DMS79 treated with DMSO at 0.1 percent for 48 hours (cell line): ENCODE measurements at places on chromosomes 2 and 18.
A peak's percentile ranks its signal among the peaks of the same experiment; 100 is the strongest.

- DNase-seq: no peak
Observed at GRCh38 chr2:221883976-221884375, 311.9 kb upstream of the EPHA4 start.

DNA sequence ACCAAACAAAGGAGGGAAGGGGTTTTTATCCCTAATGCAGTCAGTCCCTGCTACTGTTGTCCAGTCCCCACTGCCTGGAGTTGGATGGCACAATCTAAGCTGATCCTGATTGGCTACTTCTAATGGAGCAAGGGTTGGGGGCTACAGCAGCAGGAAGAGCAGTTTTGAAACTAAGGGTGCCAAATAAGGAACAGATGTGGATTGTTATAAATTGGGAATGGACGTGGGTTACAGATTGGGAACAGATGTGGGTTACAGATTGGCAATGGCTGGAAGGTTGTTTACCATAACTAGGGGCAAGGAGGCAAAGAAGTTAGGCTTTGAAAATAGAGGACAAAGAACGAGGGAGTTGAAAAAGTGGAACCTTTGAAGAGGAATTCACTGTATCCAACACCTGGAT is 16.0 kb upstream of the PROM2 start:
- no peak for DNase-seq

GRCh38 chr18:12843420-12844350 is 40.4 kb downstream of the PTPN2 start:
- DNase-seq: no peak

DNA sequence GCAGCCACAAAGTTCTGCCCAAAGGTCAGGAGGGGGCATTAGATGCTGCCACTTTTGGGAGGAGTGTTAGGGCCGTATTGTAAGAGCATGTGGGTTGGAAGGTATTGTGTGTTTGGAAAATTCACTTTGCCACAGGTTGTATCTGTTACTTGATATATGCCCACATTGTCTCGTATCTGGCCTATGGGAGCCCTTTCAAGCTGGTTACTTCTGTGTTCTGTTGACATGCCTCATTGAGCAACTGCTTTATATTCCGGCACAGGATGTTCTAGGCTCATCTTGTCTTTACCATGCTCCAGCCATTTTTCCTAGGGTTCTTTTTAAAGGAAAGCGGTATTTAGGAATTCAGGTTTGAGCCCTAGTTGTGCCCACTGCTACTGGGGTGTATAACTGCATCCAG is 6.0 kb downstream of the ADNP2 start:
- no peak for DNase-seq

DNA sequence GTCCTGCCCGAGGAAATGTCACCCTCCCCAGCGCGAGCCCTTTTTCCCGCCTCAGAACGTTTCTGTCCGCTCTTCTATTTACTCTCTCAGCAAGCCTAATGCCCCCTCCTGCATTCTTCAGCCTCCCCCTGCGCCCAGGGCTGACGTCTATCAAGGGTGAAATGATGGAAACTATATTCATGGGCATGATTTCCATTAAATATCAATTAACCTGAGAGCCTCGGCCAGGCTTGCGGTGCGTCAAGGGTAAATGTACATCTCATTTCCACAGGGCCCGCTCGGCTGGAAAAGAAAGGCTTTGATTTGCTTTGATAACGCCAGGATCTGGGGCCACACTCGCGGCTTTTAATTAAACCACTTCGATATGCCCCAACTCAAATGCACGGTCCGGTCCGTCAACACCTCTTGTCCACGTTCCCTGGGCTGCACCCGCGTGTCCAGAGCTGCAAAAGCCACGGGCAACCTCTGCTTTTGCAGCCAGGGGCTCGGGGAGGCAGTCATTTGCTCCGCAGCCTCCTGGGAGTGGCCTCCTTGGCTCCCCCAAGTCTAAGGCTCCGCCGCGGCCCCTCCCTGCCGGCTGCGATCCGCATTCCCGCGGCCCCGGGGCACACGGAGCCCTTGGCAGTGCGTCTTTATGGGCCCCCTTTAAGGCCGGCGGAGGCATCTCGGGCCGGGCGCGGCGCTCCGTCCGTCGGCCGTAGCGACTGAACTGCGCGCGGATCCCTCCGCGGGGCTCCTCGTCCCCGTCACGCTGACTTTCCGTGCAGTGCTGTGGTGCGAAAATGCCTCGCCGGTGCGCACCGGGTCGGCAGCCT is at the start of gene HOXD8:
HOXD8 (plus strand) TSS at position 724 of the 815 bp plus-strand sequence. CDS start 662 bp downstream, outside the sequence.
- peak; percentile 80 for DNase-seq

DNA sequence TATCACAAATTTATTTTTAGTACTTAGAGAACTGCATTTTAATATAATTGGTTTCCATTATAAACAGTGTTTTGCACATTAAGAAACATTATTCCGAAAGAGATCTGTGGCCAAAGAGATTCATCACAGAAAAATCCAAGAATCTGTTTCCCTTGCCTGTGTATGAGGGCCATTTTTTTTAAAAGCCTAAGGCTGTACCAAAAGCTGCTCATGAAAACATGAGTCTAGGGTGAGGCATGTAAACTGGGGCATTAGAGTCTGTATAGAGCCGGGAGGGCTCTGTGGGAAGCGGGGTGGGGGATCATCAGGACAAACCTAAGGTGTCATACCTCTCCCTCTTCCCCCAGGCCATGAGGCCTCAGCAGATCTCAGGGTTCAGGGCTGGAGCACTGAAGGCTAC is 223.8 kb downstream of the FBXO15 start:
- no peak for DNase-seq

GRCh38 chr2:25226827-25227226 is 58.4 kb upstream of the POMC start:
- no peak for DNase-seq

- no peak for DNase-seq
Observed at GRCh38 chr2:188852772-188853171, 121.4 kb upstream of the COL3A1 start.

DNA sequence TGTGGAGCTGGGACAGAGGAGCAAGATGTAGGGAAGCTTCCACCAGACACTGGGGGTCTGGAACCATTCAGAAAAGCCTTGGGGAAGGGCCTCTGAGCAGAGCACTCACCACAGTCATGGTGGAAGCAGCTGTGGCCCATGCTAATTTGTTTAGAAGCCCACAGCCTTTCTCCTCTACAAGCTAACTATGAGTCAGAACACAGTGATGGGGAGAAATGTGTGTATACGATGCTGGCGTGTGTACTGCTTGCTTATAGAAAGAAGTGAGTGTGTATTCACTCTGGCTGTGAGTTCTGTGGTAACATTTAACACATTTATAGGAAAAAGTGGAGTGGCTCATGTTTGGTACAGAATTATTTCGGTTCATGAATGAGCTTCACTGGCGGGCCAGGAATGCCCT is 157.0 kb upstream of the ACAA2 start:
- DNase-seq: no peak
